Sciatic nerve (tissue), 2 donors: ENCODE measurements at places on chromosomes 6 and 20. TPM values are rescaled to one million over a fixed set of nuclear protein-coding genes. Genes with fewer than 3 reads are reported as not detected.

Gene PLA2G7
- 5.9 TPM for total RNA-seq

Gene NFKBIE
- 9.1 TPM for total RNA-seq

Gene GSTA3
- not detected for total RNA-seq

Gene SALL4
- 2.6 TPM for total RNA-seq

Gene CRISP3
- total RNA-seq = 1.1 TPM

Gene SGK2
- total RNA-seq = 7.7 TPM

Gene PGC
- 0.27 TPM for total RNA-seq

Gene AIF1
- 50.6 TPM for total RNA-seq

GRCh38 chr6:35486005-35486925, 10.6 kb downstream of the TEAD3 start:
- no peak for DNase-seq

DNA sequence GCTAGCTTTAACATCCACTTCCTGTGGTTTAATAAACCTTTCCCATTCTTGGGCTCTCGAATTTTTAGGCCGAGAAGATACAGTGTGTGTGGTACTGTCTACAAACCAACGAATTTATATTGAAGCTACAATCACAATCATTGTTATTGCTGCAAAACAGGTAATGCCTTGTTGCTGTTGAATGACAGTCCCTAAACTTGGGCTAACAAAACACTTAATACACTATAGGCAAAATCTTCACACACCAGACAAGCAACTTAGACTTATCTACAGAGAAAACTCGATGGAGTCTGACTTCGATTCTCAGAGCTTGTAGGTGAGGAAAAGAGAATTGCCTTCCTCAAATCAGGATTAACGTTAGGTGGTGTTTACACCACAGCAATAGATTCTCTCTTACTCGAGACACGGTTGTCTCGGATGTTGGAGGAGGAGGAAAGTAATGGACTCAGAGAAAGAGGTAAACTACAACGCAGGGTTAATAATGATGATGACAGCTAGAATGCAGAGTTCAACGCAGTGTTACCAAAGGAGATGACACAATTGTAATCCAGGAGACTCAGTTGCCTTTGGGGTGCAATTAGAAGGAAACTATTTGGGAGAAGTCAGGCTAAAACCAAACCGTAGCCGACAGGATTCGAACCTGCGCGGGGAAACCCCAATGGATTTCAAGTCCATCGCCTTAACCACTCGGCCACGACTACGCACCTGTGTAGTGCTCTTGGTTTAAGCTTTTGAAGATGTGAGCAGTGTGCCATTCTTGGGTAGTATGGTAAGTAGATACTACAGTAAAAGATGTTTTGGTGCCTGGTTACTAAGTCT, 32.5 kb upstream of the ZNF184 start:
- no peak for DNase-seq

DNA sequence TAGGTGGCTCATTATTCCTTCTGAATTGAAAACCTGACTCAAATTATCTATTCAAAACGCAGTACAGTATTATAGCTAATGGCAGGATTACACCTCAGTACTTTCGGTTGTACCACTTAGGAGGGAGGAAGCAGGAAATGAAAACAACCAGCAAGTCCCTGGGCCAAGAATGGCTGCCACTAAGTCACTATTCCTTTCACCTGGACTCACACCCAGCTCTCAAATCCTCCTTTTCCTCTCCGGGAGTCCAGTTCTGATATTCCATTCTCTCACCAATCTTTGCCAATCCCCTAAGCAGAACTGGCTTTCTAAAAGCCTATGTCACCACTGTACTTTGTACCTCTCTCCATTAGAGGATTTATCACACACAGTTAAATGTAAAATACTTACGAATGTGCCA, 20.6 kb downstream of the TMEM242 start:
- no peak for DNase-seq

- no peak for DNase-seq
Measured at GRCh38 chr6:128335963-128336362, 184.4 kb downstream of the PTPRK start.

DNA sequence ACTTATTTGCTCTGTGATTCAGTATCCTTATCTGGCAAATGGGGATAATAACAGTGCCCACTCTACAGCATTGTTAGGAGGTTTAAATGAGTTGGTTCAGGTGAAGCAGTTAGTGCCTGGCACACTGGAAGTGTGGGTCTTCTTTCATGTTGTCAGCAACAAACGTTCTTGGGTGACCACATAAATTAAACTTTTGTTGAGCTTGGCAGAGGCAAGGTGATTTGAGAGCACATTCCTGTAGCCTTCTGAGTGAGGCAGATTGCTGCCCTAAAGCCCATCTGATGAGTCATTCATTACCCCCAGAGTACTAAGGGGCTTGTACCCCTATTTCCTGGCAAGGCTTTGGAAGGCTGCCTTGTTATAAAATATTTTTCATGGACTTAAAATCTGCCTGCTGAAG, 25.8 kb downstream of the SEC23B start:
- DNase-seq = no peak

GRCh38 chr6:106976270-106976669, 1.7 kb upstream of the CD24 start:
- no peak for DNase-seq

DNA sequence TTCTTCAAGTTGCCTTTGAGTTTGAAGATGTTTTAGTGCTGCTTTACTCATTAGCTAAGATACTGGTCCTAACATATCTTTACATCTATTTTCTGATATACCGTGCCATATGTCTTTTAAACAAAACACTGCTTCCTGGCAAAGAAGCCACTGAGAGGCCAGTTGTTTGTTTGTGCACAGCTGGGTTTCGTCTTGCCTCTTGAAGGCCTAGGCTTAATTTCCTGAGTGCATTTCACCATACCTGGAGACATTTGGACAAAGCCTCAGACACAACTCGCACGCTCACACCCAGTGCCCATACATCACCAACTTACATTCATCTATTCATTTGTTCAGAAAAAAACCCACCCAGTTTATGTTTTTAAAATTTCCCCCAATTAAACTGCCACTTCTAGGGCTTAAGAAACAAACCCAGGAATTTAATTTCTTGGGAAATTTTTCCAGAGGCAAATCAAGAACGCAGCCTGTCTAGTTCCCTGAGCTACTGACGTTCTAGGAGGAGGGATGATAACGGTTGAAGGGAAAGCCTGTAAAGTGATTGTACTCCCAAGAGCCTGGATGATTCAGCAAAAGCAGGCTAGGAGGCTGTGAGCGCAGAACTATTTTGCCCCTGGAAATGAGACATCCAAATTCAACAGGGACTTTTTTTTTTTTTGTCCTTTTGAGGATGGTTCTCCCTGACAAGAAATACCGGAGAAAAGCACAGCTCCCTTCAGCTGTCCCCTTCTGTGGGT, 77.7 kb downstream of the OLIG3 start:
- DNase-seq = no peak

DNA sequence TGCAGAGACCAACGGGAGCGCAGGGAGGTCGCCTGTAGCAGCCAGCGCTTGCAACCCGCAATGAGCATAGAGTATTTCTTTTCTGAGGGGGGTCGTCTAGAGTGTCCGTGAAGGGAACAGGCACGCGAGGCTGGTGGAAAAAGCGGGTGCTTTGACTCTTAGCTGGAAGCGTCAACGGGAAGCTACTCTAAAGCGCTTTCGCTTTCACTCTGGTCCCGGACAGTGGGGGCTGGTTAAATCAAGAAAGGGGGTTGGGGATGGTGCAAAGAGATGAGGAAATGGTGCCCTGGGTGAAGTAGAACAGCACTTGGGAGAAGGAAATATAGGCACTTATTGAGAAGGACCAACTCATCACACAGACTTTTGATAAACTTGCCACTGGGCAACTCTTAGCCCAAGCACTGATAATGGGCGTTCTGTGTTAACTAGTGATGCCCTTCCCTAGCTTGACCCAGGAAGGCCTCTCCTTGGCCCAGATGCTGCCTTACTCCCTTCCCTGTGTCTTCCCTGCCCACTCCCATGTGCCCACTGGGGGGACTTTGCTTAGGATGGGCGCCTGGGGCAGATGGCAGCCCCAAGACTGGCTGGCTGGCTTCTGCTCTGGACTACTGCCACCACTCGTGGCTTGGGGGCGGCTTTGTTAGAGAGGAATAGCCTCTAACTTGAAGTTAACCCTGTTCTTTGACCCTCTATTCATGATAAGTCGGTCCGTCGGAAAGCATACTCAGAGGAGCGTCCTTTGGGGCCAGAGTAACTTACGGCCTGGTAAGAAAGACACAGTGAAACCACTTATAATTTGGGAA, 585 bp downstream of the PSMB9 start:
- peak; percentile 71 for DNase-seq

DNA sequence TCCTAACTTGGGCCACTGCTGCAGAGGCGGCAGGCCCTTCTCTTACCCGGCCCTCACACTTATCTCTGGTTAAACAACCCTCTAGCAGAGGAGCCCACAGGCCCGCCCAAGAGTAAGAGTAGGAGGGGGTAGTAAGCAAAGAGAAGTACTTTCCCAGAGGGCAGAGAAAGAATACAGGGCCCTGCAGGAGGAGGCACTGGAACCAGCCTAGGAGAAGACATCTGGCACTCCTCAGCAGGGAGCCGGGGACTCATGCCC, 10.1 kb downstream of the MTCH1 start:
- no peak for DNase-seq

DNA sequence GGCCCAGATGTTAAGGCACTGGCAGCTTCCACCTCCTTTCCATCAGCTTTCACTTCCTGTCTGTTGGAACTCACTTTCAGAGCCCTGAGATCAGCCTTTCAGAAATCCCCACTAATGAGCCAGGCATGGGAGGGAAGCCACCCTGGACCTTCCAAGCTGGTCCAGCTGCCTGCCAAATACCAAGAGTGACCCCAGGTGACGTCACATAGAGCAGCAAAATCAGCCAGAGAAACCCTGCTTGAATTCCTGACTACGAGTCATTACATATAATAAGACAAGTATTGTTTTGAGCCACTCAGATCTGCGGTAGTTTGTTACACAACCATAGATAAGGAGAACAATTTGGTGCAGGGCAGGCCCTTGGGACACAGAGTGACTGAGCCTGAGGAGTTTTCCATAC, 556.0 kb upstream of the JAG1 start:
- DNase-seq = no peak

GRCh38 chr6:129567374-129567773, 142.6 kb downstream of the ARHGAP18 start:
- DNase-seq = no peak

DNA sequence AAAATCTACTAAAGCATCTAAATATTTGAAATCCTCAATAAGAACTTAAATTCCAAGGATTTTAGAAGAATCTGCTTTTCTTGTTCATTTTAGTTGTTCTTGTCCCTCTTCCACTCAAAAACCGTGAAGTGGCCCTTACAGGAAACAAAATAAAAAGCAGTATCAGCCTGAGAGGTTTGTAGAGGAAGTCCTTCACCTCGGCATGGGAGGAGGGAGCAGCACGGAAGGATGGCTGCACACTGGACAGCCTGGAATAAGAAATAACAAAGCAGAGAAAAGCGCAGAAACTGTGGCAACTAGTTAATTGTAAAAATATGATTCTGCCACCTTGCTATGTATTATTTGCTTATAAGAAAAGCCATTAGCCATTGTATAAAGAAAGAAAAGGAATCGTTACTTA, 46.1 kb downstream of the RALGAPA2 start:
- DNase-seq = no peak

DNA sequence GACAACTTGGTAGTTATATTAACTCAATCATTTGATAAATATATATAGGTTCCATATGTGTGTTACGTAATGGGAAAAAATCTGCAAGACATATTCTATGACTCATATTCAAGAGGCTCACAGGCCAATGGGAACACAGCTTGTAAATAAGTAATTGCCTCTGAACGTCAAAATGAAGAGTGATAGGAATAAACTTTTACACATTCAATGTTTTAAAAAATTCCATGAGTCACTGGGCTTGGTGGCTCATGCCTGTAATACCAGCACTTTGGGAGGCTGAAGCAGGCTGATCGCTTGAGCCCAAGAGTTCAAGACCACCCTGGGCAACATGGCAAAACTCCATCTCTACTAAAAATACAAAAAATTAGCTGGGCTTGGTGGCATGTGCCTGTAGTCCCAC, 209.4 kb upstream of the MCHR2 start:
- no peak for DNase-seq

- DNase-seq = no peak
Measured at GRCh38 chr6:128993166-128993565, 110.2 kb downstream of the LAMA2 start.

DNA sequence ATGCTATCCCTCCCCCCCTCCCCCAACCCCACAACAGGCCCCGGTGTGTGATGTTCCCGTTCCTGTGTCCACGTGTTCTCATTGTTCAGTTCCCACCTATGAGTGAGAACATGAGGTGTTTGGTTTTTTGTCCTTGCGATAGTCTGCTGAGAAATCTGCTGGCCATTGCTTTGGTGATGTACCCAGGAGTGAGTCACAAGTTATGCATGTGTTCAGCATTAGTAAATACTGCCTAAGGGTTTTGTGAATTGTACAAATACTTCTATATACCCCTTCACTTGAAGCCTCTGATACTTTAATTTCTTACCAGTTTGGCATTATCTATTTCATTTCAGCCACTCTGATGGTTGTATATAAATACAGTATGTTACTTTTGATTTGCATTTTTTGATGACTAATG, 711.3 kb upstream of the GJE1 start:
- DNase-seq = no peak

- no peak for DNase-seq
Measured at GRCh38 chr6:16437095-16437494, 198.7 kb downstream of the GMPR start.

DNA sequence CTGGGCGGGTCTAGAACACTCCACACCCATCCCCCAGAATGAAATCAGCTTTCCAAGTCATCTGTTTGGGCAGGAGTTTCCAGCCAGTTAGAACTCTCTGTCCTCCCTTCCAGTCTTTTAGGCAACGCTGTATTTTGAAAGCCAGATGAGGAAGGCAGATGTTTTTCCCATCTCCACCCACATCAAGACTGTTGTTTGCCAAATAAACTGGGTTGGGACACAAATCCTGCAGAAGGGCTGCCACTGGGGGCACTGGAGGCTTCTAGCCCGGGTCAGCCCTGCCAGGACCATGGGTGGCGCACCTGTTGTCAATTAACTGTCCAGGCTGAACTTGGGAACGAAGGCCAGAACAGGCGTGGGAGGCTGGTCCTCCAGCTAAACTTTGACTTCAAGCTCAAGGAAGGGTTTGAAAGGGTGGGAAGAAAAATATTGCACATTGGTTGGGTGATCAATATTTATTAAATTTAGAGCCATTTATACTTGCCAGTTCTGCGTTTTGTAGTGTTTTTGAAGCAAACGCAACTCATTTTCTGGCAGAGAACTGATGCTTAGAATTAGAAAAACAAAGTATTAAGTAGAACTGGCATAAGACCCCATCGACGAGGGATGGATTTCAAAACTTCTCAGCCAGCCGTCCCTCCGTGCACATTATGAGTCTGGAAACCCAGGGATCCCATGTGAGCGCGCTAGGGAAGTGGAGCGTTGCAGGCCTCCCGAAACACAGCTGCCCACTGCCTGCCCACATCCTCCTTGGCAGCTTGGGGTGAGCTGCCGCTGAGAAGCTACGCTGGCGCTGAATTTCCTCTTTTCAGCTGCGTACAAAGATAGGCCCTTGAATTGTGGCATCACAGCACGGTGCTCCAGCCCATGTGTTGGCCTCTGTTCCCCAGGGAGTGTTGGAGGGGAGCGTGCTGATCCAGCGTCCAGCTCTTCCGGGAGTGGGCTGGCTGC, 297.4 kb downstream of the QKI start:
- DNase-seq = peak; percentile 83
